ENCODE measurements at places on chromosomes 12 and 14.

DNA sequence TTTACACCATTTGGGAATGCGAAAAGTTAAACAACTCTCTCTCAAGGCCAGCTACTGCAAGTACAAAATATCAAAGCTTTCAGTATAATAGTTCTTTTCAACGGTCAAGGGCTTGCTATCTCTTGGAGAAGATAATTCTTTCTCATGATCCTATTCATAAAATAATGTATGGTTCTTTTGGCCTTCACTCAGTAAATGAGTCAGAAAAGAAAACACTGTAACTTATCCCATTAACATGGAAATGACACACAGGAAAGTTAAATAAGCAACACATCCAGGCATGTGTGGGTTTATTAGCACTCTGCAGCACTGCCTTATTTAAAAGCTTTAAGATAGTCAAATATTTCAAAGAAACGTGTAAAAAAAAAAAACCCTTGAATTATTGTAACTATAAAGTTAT is 36.9 kb downstream of the ZFC3H1 start:
- DNase-seq = no peak

GRCh38 chr14:58082011-58082410 is 70.0 kb downstream of the ARMH4 start:
- no peak for DNase-seq

GRCh38 chr12:3222979-3223378 is 145.8 kb downstream of the TSPAN9 start:
- no peak for DNase-seq

DNA sequence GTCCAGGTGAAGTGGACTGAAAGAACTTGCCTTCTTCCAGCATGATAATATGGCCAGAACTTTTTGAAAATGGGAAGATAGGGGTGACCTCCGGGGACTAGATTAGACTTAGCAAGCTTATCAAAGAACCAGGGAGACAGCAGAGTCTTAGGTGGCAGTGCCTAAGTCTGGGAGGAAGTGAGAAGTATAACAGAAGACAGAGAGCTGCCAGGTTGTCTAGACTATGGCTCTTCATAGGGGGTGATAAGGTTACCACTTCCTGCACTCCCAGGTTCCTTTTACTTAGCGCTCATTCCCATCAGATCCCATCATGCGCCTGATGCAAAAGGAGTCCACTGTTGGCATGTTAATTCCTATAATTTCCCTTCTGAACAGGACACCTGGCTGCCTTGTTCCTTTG is 69.9 kb downstream of the PLXNC1 start:
- DNase-seq = no peak

GRCh38 chr14:54116198-54116885 is 159.7 kb upstream of the BMP4 start:
- DNase-seq = no peak

DNA sequence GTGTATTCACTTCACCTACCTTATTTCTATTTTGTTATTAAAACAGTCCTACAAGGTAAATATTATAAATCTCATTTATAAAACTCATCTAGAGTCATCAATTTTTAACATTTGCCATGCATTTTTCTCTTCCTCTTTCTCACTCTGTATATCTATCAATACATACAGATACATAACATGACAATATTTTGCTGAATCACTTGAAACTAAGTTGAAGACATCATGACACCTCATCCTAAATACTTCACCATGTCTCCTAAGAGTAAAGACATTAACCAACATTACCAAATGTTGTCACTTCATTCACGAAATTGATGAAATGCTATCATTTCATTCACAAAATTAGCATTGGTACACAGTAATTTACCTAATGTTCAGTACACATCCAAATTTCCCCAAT is 181.8 kb downstream of the PAX9 start:
- DNase-seq = no peak

- no peak for DNase-seq
Measured at GRCh38 chr14:74982661-74983060, 20.1 kb upstream of the EIF2B2 start.

DNA sequence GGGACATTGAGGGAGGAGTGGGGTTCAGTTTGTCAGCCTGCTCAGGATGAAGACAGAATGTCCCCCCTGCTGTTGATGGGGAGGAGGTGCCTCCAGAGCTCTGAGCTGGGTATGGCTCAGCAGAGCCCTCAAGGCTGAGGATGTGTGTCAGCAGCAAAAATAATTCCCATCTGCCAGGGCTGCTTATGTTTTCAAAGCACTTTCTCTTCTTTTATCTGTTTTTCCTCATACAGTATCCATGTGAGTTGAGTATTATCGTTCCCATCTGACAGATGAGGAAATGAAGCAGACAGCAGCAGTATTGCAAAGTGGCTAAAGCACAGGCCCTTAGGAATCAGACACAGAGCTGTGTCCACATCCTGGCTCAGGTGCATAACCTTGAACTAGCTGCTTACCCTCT is 94.1 kb downstream of the SLC8A3 start:
- no peak for DNase-seq

GRCh38 chr12:70469221-70469820 is 103.2 kb downstream of the KCNMB4 start:
- no peak for DNase-seq

GRCh38 chr12:65055859-65056258 is 65.2 kb downstream of the WIF1 start:
- no peak for DNase-seq

All from lower leg skin (tissue), 4 donors.